Kidney (tissue), 22 donors: ENCODE measurements at places on chromosomes 16 and 17. TPM values are rescaled to one million over a fixed set of nuclear protein-coding genes. Genes with fewer than 3 reads are reported as not detected.

The ENO3 gene
- 6.9 TPM for total RNA-seq

The KRTAP4-3 gene
- total RNA-seq = not detected

The DPEP3 gene
- total RNA-seq = 0.19 TPM

DNA sequence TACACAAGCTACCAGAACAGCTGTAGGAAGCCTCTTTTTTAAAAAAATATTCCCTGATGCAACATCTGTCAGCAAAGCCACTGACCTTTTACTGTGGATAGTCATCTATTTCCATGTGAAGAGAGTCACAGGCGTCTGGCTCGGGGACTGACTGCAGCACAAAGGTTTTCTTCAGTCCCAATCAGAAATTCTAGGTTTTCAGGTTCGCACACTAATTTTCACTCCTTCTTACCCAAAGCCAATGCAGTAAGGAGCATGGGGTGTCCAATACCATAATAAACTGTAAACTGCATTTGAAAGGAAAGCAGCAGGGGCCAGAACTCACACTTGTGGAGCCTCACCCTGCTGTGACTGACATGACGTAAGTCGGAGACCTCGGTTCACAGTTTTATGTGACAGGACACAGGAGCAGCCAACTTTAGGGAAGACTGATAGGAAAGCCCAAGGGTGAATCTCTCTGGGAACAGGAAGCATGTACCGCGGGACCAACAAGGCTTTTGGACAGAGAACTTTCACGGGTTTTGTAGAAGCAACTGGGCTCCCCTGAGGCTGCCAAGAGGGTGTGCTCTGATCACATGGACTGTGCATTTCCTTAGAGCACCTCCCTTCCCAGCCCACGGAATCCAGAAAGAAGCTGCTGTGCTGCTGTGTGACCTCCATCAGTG is 9.1 kb upstream of the TMEM100 start:
- H3K36me3 ChIP-seq = no peaks in the 10 kb centered on the region
- H3K4me3 ChIP-seq = peak overlapping the region; percentile 36
- H3K4me1 ChIP-seq = peaks cover 7% of the 10 kb centered on the region
- no peaks in the 10 kb centered on the region for H3K27me3 ChIP-seq
- DNase-seq = no peak
- H3K27ac ChIP-seq = peak overlapping the region; percentile 84

GRCh38 chr16:17770104-17770503 is 299.3 kb upstream of the XYLT1 start:
- no peaks in the 10 kb centered on the region for H3K36me3 ChIP-seq
- no peak overlapping the region for H3K27ac ChIP-seq
- H3K4me3 ChIP-seq = no peak overlapping the region
- H3K27me3 ChIP-seq = no peaks in the 10 kb centered on the region
- H3K4me1 ChIP-seq = no peaks in the 10 kb centered on the region

GRCh38 chr16:84667600-84668309 is 19.4 kb downstream of the KLHL36 start:
- DNase-seq = no peak
- H3K4me3 ChIP-seq = no peak overlapping the region
- H3K36me3 ChIP-seq = peaks cover 10% of the 10 kb centered on the region
- H3K27me3 ChIP-seq = no peaks in the 10 kb centered on the region
- no peaks in the 10 kb centered on the region for H3K4me1 ChIP-seq

GRCh38 chr17:74054249-74054648 is 149.2 kb upstream of the RPL38 start:
- no peaks in the 10 kb centered on the region for H3K4me1 ChIP-seq
- H3K4me3 ChIP-seq = no peak overlapping the region
- H3K36me3 ChIP-seq = no peaks in the 10 kb centered on the region
- no peak overlapping the region for H3K27ac ChIP-seq
- H3K27me3 ChIP-seq = no peaks in the 10 kb centered on the region
- no peak for DNase-seq

- no peaks in the 10 kb centered on the region for H3K27me3 ChIP-seq
- H3K4me1 ChIP-seq = peaks cover 5% of the 10 kb centered on the region
- H3K4me3 ChIP-seq = peak overlapping the region; percentile 46
- no peaks in the 10 kb centered on the region for H3K36me3 ChIP-seq
Observed at GRCh38 chr17:48578616-48579470, 693 bp upstream of the HOXB4 start.

GRCh38 chr16:31569360-31569717 is 41.6 kb downstream of the AHSP start:
- no peak for DNase-seq
- no peak overlapping the region for H3K27ac ChIP-seq
- peak overlapping the region; percentile 57 for H3K4me3 ChIP-seq
- H3K36me3 ChIP-seq = no peaks in the 10 kb centered on the region
- peaks cover 3% of the 10 kb centered on the region for H3K27me3 ChIP-seq

- peak; percentile 56 for DNase-seq
- H3K27ac ChIP-seq = peak overlapping the region; percentile 59
- H3K36me3 ChIP-seq = peaks cover 6% of the 10 kb centered on the region
- no peak overlapping the region for H3K4me3 ChIP-seq
- peaks cover 16% of the 10 kb centered on the region for H3K4me1 ChIP-seq
Observed at GRCh38 chr17:2064980-2065785, 10.3 kb downstream of the HIC1 start.

- no peaks in the 10 kb centered on the region for H3K4me1 ChIP-seq
- no peaks in the 10 kb centered on the region for H3K36me3 ChIP-seq
- H3K27ac ChIP-seq = peak within 1 kb of the TSS; percentile 76
- peak; percentile 97 for DNase-seq
- H3K4me3 ChIP-seq = peak within 1 kb of the TSS; percentile 52
Observed at GRCh38 chr16:86566601-86566965, at the start of gene FOXC2. Gene FOXC2 (plus strand): TSS chr16:86566829. CDS start chr16:86567336, 507 bp downstream.

GRCh38 chr16:22282254-22282892 is 14.8 kb upstream of the POLR3E start:
- H3K4me1 ChIP-seq = no peaks in the 10 kb centered on the region
- no peaks in the 10 kb centered on the region for H3K36me3 ChIP-seq

GRCh38 chr16:13471036-13471435 is 448.9 kb upstream of the ERCC4 start:
- no peak overlapping the region for H3K27ac ChIP-seq
- no peaks in the 10 kb centered on the region for H3K36me3 ChIP-seq
- no peaks in the 10 kb centered on the region for H3K4me1 ChIP-seq
- no peaks in the 10 kb centered on the region for H3K27me3 ChIP-seq
- no peak overlapping the region for H3K4me3 ChIP-seq

GRCh38 chr16:67718668-67719047 is 458 bp downstream of the GFOD2 start:
- no peaks in the 10 kb centered on the region for H3K36me3 ChIP-seq
- peaks cover 12% of the 10 kb centered on the region for H3K4me1 ChIP-seq
- peak overlapping the region; percentile 94 for H3K4me3 ChIP-seq

DNA sequence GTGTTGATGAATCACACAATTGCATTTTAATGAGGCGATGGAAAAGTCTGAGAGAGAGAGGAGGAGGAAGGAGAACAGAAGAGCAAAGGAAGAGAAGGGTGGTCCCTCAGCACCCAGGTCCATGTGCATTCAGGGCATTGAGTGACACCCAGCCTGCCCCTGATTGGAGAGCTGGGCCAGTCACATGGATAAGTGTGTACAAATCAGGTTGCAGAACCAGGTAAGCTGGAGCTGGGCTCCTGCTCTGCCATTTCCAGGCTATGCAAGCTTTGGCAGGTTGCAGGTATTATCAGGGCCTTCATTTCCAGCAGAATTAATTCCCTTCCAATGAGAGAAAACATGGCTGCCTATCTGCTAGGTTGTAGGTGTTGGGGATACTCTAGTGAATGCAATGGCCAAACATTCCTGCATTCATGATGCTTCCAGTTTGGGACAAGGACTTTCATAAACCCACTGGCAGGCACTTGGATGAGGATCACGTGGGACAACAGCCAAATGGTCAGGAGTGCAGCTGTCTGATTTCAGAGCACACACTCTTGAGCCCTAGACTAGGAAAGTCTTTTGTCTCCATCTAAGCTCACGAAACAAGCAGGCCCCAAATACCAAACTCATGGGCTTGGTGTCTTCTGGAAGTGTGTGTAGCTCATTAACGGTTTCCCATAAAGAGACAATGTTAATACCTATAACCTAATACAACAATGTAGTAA is 577.9 kb upstream of the CDH5 start:
- no peak for DNase-seq
- no peaks in the 10 kb centered on the region for H3K27me3 ChIP-seq
- no peaks in the 10 kb centered on the region for H3K4me1 ChIP-seq
- no peak overlapping the region for H3K27ac ChIP-seq
- no peaks in the 10 kb centered on the region for H3K36me3 ChIP-seq

GRCh38 chr16:11743308-11744074 is 834 bp upstream of the TXNDC11 start:
- no peak for DNase-seq
- H3K36me3 ChIP-seq = no peaks in the 10 kb centered on the region
- H3K27ac ChIP-seq = peak overlapping the region; percentile 97
- no peaks in the 10 kb centered on the region for H3K27me3 ChIP-seq
- peak overlapping the region; percentile 74 for H3K4me3 ChIP-seq

GRCh38 chr16:71347146-71347545 is 11.4 kb upstream of the CALB2 start:
- no peaks in the 10 kb centered on the region for H3K27me3 ChIP-seq
- H3K4me1 ChIP-seq = no peaks in the 10 kb centered on the region
- H3K27ac ChIP-seq = no peak overlapping the region
- H3K4me3 ChIP-seq = no peak overlapping the region
